Activated CD4-positive, alpha-beta T cell treated with anti-CD3 and anti-CD28 coated beads, Interleukin-2, amount 10 ng/mL, durations not matched to agents 7 days and 5 days (primary cell): ENCODE measurements at places on chromosomes 16 and 17. TPM values are rescaled to one million over a fixed set of nuclear protein-coding genes. Genes with fewer than 3 reads are reported as not detected.

GRCh38 chr16:14539156-14539555, 90.9 kb downstream of the PARN start:
- no peak for DNase-seq

DNA sequence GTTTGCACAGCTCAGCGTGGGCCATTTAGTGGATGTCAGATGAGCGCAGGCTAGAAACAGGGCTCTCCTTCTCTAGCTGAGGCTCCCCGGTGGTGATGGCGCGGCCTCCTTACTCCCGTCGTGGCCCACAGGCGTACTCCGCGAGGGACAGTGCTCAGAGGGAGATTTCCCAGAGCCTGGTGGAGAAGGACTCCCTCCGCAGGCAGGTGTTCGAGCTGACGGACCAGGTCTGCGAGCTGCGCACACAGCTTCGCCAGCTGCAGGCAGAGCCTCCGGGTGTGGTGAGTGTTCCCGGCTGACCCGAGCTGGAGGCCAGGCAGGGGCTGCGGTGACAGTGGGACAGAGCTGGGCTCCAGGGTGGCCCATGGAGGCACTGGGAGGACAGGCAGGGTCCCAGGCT, 21.4 kb downstream of the CARD14 start:
- DNase-seq = no peak

KCNAB3 gene
- total RNA-seq = 12.4 TPM

- DNase-seq = no peak
These were observed 50.3 kb downstream of the SCNN1G start for GRCh38 chr16:23232806-23233205.

PRSS53 gene
- 5.7 TPM for total RNA-seq

WDR45B gene
- 36.4 TPM for total RNA-seq

- no peak for DNase-seq
These were observed 148.5 kb upstream of the GSE1 start for GRCh38 chr16:85464383-85465305.
